ENCODE measurements at places on chromosomes 1 and 21.

DNA sequence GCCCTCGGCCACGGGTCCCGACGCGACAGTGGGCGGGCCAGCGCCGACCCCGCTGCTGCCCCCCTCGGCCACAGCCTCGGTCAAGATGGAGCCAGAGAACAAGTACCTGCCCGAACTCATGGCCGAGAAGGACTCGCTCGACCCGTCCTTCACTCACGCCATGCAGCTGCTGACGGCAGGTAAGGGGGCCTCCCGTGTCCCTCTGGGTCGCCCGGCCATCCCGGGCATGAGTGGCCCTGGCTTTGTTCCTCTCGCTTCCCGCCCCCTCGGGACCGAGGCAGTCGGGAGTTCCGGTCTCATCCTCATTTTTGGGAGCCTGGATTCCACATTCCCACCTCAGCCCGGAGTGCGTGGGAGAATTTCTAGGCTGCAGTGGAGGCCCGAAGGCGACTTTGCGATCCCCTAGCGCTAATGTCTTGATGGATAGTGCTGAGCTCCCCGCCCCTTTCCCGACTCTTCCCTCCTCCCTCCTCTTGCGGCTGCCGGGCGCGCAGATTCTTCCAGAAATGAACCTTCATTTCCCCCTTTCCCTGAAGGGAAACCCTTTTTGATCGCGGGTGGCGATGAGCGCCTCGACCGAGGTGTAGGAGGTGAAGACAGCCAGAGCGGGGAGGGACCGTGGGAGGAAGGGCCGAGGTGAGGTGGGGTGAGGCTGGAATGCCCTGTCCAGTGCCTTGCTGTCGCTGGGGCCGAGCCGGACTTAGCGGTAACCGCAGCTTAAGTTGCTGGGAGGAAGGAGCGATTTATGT, 705 bp downstream of the KHDRBS1 start:
- peak; percentile 50 for DNase-seq

GRCh38 chr1:43531906-43532584, 1.4 kb downstream of the PTPRF start:
- DNase-seq, result no peak

DNA sequence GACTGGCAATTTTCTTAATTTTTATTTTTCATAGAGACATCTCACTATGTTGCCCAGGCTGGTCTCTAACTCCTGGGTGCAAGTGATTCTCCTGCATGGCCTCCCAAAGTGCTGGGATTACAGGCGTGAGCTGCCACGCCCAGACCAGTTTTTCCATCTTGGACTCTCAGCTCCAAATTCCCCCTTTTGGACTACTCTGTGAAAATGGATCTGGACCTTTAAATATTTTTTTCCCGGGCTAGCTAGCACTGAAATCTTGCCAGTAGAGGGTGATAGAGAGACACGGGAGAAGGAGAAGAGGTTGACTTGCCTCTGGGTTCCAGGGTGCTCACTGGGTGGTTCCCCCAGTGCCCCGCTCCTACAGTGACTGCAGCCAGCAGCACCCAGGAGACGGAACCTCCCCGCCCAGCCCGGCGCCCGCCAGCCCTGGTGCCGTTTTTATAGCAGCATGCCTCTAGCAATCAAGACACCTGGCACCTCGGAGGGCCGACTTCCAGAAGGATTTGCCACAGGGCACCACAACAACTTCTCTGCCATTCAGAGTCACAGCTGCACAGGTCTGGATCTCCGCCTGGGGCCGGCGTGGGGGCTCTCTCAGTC, 34.7 kb upstream of the SCCPDH start:
- DNase-seq, result peak; percentile 72

DNA sequence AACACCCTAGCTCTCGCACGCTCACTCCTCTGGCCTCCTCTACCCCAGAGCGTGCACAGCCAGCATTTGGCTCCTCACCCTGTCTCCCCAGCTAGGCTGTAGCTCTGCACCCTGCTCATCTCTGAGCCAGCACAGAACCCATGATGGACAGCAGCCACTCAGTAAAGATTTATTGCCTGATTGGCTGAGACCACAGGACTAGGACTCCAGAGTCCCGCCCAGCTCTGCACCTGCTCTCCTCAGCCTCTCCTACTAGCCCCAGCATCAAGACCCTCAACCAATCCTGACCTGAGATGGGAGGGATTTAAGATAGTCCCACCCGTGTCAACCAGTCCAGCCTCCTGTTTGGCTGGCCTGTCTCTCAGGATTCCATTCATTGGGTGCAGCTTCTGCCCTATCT, 9.3 kb downstream of the C1QB start:
- DNase-seq, result no peak

DNA sequence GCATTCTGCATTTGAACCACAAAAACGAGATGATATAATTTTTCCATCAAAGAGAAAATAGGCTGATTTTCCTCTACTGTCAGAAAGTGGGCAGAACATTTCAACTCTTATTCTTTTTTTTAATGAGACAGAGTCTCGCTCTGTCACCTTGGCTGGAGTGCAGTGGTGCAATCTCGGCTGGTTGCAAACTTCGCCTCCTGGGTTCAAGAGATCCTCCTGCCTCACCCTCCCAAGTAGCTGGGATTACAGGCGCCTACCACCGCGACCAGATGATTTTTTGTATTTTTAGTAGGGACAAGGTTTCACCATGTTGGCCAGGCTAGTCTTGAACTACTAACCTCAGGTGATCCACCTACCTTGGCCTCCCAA, 11.6 kb downstream of the DSTYK start:
- no peak for DNase-seq

All from AG10803 (cell line).